Thoracic aorta (tissue), 2 donors: ENCODE measurements at places on chromosomes 3 and 15.

DNA sequence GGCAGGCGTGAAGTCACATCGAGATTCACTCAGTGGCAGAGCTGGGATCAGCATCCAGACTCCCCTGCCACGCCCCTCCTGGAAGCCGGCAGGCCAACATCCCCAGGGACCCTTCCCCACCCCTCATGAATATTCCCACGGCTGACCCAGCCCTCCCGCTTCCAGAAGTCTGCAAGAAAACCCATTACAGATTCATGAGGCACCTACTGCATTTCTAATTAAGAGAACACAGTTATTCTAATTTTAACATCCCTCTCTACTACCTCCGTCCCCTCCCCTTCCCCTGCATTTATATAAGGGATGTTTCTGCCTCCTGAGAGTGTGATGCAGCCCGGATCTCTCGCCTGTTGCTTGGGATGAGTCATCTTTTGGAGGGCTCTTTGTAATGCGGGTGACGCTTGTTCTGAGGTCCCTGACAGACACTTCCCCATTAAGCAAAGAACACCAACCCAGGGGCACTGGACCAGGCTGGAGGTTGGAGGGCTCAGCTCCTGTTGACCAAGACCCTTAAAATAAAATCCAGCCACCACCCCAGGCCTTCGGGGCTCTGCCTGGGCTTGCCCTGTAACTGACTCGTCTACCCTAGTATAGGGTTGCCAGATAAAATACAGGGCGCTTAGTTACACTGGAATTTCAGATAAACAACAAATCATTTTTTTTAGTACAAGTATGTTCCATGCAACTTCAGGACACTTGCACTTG, 118.7 kb downstream of the NUP210 start:
- DNase-seq: no peak

- no peak for DNase-seq
These were observed 36.8 kb upstream of the GOLGA6L2 start for GRCh38 chr15:23483821-23484299.

- DNase-seq: no peak
These were observed 149.3 kb upstream of the CBLB start for GRCh38 chr3:106018102-106018501.

- no peak for DNase-seq
These were observed 89.6 kb upstream of the MCTP2 start for GRCh38 chr15:94141802-94142201.

GRCh38 chr3:40745381-40746106, 220.8 kb downstream of the ZNF621 start:
- no peak for DNase-seq

DNA sequence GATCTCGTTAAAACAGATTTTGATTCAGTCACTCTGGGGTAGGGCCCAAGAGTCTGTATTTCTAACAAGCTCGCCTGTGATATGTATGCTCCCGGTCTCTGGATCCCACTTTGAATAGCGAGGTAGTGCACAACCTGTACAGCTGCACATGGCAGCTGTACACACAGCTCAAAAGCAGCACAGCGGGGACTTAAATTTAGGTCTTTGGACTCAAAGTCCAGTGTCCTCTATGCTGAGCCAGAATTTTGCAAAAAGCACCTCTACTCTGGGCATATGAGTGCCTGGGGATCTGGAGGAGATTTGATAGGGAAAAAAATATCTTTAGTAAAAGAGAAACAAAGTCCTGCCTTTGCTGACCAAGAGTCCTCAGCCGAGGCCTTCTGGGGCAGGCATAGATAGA, 83.1 kb downstream of the HMG20A start:
- DNase-seq: no peak

- no peak for DNase-seq
These were observed 11.2 kb upstream of the TGM5 start for GRCh38 chr15:43277901-43278300.

GRCh38 chr3:140384876-140385275, 293.0 kb upstream of the TRIM42 start:
- no peak for DNase-seq

GRCh38 chr15:68347392-68347791, 69.8 kb downstream of the FEM1B start:
- DNase-seq: no peak
